ENCODE measurements at places on chromosomes 13 and 19.

DNA sequence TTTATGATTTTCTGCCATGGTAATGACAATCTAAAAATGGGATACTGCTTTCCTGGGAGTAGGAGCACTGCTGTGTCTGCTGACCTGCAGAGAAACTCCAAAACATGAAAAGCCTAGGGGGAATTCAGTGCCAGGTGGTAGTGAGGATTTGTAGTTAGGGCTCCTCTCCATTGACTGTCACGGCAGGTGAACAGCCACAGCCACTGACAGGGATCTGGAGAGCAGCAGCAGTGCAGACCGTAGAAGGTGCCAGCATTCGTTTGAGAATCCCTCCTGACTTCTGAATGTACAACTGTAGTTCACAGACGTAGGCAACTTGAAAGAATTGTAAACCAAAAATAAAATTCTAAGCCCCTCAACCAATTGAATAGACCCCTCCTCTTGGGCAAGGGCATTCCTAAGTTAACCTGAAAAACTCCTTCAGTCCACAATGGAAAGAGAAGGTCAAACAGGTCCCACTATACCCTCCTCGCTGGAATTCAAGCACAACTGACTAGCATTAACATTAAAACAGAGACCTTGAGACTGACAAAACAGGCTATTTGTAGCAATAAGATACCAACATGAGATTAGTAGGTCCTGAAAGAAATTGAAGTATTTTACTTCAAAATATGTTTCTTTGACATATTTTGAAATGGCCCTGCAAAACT is 1328.8 kb downstream of the OLFM4 start:
- DNase-seq = no peak

GRCh38 chr13:39688278-39688677 is 32.8 kb downstream of the COG6 start:
- no peak for DNase-seq

DNA sequence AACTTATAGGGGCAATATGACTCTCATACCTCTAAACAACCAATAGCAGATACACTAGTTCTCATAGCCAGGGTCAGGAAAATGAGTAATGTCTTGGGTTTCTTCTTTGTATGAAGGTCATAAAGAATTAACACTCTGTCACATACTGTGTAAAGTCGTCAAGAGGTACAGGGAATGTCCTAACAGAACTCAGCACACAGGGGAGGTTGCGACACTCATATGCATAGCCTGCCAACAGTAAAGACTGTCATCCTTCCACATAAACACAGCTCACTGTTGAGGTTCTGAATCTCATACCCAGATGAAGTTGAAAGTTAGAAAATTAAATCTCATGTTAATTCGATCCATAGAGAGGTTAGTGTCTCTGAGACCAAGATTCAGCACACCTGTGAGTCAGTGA is 34.2 kb upstream of the ZNF254 start:
- DNase-seq = no peak

DNA sequence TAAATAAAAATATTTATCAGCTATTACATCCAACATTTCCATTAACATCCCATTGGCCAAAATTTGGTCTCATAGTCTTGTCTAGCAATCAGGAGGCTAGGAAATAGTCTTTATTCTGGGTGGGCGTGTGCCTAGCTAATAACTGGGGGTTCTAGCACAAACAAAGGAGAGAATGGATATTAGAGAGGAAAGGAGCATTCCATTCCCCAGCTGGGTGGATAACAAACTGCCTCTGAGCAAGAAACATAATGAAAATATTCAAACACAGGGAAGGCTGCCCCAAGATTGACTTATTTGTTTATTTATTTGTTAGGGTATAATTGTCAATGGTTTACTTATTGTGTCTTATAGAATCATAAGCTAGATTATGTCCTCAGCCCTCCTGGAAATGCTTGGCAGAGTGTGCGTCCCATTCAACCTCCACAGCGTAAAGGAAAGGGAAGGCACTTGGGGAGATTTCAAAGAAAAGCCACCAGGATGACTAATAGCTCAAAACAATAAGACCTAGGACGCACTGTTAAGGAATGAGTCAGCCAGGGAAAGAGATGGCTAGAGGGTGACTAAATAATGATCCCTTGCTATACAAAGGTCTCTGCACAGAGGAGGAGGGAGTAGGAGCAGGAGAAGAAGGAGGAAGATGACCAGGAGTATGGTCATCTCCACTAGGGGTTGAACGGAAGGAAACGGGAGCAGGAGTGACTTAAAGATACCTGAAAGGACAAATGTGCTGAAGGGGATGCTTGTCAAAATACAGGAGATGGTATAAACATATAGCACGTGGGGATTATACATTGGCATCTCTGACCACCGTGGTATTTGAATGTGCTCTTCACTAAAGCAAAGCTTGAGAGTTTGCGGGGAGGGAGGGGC is 23.5 kb upstream of the USP12 start:
- DNase-seq = peak; percentile 92

DNA sequence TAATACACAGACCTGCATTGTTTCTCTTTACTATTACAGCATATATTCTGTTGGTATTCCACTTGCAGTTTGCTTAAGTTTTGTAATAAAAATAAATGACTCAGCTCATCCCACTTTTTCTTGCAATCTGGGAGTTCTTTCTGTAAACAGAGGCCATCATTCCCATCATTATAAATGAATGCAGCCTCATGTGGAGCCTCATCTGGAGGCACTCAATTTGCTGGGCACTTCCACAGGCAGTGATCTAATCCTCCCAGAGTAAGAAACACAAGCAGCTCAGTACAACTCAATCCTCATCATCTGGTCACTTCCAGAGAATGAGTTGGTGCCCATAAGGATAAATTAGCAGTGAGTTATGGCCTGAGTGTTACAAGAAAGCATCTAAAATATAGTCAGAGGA is 2801.9 kb downstream of the PCDH9 start:
- DNase-seq = peak; percentile 34

DNA sequence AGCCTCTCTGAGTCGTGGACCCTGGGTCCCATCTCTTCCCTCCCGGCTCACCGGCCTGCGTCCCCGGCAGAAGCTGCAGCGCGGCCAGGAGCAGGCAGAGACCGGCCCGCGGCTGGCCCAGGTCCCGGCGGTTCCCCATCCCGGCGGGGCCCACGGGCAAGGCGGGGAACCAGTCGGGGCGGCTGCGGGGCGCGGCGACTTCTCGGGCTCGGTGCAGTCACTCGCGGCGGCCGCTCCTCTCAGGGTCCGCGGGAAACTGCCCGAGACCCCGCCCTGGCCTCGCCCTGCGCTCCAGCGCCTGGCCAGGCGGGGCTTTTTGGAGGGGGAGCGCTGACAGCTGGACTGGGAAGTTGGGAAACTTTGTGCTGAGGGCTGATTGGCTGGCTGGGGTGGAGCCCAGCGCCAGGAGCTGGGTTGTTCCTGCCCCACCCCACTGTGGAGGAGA is at the start of gene COL5A3:
Gene COL5A3, minus strand, starts transcription at position 258 of the 445 bp plus-strand sequence. Its CDS starts 119 bp downstream, at position 139.
- peak; percentile 49 for DNase-seq

DNA sequence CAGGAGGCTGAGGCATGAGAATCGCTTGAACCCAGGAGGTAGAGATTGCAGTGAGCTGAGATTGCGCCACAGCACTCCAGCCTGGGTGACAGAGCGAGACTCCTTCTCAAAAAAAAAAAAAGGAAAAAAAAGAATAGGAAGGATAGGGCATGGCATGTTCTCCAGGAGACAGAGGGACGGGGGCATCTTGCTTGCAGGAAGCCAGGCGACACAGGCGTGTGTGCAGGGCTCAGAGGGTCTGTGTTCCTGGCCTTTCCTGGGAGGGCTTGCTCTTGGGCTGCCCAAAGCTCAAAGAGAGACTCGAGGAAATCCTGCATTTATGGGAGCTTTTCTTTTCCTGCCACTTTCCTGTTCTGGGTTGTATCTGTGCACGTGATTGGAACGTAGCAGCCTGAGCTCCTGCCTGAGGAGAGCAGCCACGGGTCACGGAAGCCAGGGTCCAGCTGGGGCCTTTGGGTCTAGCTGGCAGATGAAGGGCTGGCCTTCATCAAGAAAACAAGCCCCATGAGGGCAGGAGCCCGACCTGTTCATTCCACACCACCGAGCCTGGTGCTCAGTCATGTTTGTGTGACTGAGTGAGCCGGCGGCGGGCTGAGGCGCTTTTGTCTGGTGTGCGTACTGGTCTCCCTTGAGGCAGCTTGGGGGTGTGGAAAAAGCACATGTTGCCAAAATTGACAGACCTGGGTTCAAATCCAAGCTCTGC is 44.5 kb downstream of the CAPN12 start:
- DNase-seq = no peak

DNA sequence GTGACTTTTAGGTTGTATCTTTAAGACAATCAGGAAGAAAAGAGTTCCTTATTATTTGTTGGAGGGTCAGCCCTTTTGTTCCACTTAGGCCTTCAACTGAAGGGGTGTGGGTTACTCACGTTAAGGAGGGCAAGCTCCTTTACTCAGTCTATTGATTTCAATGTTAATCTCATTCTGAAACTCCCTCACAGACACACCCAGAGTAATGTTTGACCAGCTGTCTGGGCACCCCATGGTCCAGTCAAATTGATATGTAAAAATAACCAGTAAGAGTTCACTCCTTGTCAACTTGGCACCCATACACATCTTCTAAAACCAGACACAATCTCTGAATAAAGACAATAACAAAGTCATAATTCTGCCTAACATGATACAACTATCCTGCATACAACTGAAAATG is 292.9 kb downstream of the KLF5 start:
- no peak for DNase-seq

GRCh38 chr13:112776971-112777370 is 87.1 kb downstream of the ATP11A start:
- DNase-seq = no peak
